ENCODE measurements at places on chromosomes 1 and 21.

DNA sequence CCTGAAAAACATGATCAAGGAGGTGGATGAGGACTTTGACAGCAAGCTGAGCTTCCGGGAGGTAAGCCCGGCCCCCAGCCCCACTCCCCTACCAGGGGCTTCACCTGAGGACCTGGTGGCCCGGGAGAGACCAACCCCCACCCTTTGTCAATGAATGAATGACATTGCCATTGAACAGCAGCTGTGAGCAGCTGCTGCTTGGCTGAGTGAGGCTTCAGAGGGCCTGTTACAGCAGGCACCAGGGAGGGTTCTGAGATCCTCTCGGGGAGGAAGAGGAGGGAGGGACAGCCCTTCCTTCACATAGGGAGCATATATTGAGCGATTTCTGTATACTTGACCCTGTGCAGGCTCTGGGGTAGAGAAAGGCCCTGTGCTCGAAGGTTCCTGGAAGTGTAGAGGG is 12.3 kb upstream of the CTRC start:
- DNase-seq: no peak

GRCh38 chr1:16083486-16083885 is 10.0 kb upstream of the FAM131C start:
- DNase-seq: no peak

GRCh38 chr1:70043804-70044203 is 161.6 kb downstream of the LRRC40 start:
- no peak for DNase-seq

DNA sequence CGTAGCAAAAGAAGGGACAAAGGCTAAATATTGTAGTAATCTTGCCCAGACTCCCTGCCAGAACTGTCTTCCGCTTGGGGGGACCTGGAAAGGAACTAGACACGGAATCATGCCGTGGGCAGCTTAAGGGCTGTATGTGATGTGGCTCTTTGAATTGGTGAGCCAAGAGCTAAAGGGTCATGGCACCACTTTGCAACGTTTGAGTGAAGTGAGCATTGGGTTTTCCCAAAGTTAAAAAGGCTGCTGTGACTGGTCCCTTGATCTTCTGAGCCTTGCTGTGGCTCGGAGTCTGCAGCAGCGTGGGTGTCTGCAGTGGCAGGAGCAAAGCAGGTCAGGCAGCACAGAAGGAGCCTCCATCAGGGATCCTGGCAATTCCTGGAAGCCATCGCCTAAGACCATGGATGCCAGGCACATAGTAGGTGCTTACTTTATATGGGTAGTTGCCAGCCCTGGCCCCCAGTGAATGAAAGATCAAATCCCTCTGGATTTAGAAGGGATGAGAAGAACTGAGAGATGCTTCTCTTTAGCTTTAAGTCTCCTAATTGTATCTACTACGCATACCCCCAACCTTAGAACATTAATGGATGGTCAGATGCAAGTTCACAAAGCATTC is 1.8 kb downstream of the SMYD2 start:
- peak; percentile 25 for DNase-seq

DNA sequence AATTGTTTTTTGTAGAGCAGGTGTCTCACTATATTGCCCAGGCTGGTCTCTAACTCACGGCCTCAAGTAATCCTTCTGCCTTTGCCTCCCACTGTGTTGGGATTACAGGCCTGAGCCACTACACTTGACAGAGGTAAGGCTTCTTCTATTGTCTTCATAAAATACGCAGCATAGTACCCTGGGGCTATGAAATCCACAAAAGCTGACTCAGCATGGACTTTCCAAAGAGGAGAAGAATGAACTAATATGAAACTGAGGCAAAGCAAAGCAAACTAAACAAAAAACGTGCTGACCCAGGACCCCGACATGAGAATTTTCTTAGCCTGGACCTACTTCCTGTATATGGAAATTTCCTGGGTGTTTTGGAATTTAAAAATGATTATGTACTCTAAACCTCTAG is 18.5 kb upstream of the ATP13A2 start:
- no peak for DNase-seq

- DNase-seq: no peak
Measured at GRCh38 chr1:163300568-163300967, 21.2 kb upstream of the NUF2 start.

DNA sequence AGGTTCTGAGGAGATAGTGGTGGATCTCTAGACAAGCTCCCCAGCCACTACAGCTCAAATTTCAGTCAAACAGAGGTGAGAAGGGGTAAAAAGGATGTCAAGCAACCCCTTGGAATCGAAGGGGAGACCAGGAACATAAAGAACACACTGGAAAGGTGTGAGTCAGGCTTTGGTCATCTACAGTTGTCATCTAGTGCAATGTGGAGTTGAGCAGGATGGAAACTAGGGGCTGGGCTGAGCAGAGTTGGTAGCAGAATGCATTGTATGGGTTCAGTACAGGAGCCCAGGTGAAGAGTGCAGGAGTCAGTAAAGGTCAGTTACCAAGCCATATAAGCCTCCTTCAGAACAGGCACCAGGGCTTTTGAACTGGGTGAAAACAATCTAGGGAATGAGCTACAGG is 52.7 kb upstream of the VAV3 start:
- no peak for DNase-seq

DNA sequence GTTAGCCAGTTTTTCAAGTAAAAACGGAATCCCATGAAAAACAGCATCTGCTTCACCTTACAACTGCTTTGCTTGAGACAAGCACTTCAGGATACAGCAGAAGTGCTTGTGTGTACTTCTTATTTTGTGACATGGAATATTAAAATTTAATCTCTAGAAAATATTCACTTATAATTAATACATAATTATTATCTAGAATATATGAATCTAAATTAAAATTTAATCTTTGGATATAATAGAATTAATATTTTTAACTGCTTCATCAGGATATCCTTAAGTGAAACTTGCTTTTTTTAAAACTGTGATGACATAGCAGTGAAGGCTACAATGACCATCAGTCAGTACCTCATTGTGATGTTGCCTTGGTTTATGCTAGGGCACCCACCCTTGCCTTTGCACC is 148.4 kb upstream of the C1orf105 start:
- DNase-seq: no peak

DNA sequence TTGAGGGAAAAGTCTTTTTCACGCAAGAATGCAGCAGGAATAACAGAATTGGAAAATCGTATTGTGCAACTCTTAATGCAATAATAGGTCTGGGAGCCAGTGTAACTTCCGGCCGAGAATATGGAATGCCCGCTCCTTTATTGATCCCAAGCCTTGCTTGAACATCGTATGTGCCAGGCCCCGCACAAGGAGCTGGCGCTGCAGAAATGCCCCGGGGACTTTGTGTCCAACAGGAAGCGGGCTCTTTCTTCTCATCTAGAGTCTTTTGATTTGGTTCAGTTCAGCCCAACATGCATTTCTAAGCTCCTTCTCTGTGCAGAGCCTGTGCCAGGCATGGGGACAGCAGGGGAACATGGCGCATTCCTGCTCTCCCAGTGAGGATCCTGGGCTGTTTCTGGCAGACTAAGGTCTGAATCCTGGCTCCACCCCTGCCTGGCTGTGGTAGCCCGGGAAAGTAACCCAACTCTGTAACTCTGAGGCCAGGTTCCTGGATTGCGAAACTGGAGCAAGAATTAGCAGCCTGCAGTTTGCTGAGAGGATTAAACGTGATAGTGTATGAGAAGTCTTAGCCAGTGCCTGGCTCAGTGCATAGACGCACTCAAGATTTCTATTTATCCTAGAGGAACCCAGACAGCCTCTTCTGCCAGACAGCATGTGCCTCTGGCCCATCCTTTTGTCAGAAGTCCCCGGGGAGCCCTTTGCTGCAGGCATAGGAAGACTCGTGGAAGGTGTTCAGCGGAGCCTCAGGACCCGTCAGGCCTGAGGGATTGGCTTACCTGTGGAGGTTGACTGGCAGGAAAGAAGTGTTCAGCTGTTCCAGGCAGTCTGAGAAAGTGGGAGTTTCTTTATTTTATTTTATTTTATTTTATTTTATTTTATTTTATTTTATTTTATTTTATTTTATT is 987 bp upstream of the CDCP2 start:
- no peak for DNase-seq

- no peak for DNase-seq
Measured at GRCh38 chr1:179340918-179341317, 24.9 kb upstream of the AXDND1 start.

- no peak for DNase-seq
Measured at GRCh38 chr1:235050911-235051360, 77.7 kb downstream of the TOMM20 start.

DNA sequence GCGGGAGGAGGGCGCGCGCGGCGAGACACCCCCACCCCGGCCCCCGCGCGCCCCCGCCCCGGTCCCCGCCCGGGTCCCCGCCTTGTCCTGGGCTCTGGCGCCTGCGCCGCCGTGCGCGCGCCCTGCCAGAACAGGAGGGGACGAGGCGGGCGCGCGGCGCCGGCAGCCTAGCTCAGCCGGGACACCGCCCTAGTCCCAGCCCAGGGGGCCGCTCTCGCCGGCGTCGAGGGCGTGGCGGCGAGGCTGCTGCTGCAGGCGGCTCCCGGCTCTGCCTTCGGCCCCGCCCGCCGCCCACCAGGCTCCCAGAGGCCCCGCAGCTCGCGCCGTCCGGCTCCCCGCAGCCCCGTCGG is at the start of gene RCAN3:
Gene RCAN3, plus strand, starts transcription at position 128 of the 350 bp plus-strand sequence. CDS start 11,537 bp downstream, outside the sequence.
- DNase-seq: peak; percentile 97

DNA sequence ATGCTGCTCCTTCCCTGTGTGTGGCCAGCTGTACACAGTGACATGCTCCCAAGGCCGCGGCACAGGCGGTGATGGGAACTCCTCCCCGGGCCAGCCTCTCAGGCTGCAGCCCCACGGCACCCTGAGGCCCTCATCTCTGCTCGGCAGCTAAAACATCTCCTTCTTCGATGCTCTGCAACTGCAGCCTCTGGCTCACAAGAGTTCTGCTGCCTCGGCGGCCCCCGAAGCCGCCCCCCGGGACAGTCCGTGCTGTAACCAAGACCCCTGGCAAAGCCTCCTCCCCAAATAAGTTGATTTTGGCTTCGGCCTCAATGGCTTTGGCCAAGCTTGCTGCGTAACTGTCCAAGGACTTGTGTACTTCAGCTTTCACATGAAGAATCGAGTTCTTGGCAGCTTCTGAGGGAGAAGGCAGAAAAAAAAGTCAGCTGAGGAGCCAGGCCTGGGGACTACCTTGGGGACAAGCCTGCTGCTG is 51.3 kb downstream of the GPR161 start:
- no peak for DNase-seq

- DNase-seq: no peak
Measured at GRCh38 chr1:94927405-94928175, 680 bp upstream of the CNN3 start.

GRCh38 chr21:33032434-33033047 is 6.8 kb downstream of the OLIG2 start:
- no peak for DNase-seq

DNA sequence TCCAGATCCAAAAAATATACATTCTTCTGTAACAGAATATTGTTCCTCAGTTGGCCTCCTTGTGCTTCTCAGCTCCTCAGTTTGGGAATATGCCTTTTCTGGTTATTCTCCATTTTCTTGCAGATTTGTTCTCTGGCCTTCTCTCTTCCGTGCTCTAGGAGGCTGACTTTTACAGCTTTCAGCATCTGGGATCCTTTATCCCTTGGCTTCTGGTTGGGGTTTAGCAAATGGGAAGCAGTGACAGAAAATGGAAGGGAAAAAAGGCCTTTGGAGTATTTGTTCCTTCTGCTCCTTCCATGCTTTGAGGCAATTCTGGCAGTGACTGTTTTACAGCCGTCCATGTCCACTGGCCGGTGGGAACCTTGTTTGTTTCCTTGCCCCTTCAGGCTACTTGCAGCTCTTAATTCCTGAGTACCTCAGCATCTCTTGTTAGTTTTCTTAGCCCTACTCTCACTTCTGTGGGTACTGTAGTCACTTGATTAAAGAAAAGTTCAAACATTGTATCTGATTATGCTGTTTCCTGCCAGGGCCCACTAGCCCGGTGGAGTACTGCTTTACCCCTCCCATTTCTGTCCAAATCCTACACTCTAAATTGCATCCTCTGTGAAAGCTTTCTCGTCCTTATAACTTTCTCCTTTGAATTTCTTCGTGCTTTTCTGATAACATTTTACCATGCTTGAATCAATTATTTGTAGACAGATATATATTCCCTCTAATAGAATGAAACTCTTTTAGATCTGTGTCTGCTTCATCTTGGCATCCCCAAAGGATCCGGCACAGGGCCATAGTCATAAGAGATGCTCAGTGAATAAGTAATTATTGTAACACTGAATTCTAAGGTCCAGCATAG is 118.2 kb downstream of the OSBPL9 start:
- no peak for DNase-seq

- DNase-seq: no peak
Measured at GRCh38 chr1:108749081-108749480, 2.6 kb downstream of the STXBP3 start.

- DNase-seq: no peak
Measured at GRCh38 chr1:21637514-21637913, 31.6 kb downstream of the RAP1GAP start.

DNA sequence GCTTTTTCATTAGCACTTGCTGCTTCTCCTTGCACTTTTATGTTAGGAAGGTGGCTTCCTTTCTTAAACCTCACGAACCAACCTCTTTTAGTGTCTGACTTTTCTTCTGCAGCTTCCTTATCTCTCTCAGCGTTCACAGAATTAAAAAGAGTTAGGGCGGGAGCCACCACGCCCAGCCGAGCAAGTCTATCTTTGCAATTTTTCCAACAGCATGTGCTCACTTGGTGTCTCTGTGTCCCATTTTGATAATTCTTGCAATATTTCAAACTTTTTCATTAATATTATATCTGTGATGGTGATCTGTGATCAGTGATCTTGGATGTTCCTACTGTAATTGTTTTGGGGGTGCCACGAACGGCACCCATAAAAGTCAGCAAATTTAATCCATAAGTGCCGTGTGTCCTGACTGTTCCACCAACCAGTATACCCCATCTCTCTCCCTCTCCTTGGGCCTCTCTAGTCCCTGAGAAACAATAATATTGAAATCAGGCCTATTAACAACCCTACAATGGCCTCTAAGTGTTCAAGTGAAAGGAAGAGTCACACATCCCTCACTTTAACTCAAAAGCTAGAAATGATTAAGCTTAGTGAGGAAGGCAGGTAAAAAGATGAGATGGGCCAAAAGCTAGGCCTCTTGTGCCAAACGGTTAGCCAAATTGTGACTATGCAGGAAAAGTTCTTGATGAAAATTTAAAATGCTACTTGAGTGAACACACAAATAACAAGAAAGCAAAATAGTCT is 15.9 kb upstream of the ITPKB start:
- DNase-seq: no peak

Measured in NCI-H2081 (cell line).